ENCODE measurements at places on chromosomes 4 and X.

DNA sequence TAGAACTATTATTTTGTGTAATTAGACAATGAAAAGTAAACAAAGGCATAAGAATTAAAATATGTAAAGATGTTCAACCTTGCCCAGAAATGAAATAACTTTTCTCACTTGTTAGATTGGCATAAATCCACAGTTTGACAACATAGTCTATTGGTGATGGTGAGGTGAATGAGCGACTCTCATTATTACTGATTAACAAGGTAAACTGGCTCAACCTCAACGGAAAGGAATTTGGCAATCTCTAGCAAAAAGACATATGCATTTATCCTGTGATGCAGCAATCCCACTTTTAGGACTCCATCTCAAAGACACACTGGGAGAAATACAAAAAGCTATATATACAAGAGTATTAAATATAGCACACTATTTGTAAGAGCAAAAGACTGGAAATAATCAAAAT, 22.3 kb downstream of the UBA6 start:
- no peak for DNase-seq

- DNase-seq = no peak
Measured at GRCh38 chr4:120472447-120473131, 405.9 kb upstream of the MAD2L1 start.

GRCh38 chr4:107283587-107284559, 247.8 kb upstream of the DKK2 start:
- no peak for DNase-seq

- DNase-seq = no peak
Measured at GRCh38 chr4:45120163-45120562, 393.8 kb upstream of the GNPDA2 start.

All from stimulated activated CD4-positive, alpha-beta T cell treated with anti-CD3 and anti-CD28 coated beads, Interleukin-1b, Interleukin-23, amount 100 ng/mL, for 1 hour (primary cell).